Stimulated activated CD4-positive, alpha-beta T cell treated with anti-CD3 and anti-CD28 coated beads, TNF-alpha, amount 100 ng/mL, for 1 hour (primary cell): ENCODE measurements at places on chromosomes 12 and 14.

GRCh38 chr14:64706593-64707193, 2.5 kb downstream of the PLEKHG3 start:
- DNase-seq = no peak

- DNase-seq = no peak
These were observed 690.3 kb downstream of the AACS start for GRCh38 chr12:125755512-125755911.

DNA sequence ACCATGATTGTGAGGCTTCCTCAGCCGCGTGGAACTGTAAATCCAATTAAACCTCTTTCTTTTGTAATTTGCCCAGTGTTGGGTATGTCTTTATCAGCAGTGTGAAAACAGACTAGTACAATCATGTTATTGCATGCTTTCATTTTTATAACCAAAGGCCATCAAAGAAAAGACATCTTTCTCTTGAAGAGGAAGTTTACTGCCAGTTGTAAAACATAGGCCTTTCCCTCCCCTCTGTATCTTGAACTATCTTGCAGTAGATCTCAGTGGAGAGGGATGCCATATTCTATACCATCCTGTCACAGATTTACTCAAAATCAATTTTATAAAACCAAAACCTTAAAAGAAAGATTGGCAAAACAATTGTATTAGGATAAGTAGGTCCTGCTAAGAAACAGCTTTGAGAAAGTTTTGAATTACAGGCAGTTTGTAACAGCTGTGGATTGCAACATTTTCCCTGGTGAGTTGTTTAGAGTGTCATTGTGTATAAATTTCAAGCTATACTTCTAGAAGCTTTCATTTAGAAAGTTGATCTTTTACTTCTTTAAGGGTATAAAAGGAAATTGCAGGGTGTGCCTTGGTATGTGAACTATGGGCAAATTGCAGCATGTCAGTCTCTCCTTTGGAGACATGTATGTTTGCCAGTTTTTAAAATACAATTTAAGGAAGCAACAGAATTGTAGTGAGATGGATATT, 128.0 kb downstream of the ATP23 start:
- no peak for DNase-seq

DNA sequence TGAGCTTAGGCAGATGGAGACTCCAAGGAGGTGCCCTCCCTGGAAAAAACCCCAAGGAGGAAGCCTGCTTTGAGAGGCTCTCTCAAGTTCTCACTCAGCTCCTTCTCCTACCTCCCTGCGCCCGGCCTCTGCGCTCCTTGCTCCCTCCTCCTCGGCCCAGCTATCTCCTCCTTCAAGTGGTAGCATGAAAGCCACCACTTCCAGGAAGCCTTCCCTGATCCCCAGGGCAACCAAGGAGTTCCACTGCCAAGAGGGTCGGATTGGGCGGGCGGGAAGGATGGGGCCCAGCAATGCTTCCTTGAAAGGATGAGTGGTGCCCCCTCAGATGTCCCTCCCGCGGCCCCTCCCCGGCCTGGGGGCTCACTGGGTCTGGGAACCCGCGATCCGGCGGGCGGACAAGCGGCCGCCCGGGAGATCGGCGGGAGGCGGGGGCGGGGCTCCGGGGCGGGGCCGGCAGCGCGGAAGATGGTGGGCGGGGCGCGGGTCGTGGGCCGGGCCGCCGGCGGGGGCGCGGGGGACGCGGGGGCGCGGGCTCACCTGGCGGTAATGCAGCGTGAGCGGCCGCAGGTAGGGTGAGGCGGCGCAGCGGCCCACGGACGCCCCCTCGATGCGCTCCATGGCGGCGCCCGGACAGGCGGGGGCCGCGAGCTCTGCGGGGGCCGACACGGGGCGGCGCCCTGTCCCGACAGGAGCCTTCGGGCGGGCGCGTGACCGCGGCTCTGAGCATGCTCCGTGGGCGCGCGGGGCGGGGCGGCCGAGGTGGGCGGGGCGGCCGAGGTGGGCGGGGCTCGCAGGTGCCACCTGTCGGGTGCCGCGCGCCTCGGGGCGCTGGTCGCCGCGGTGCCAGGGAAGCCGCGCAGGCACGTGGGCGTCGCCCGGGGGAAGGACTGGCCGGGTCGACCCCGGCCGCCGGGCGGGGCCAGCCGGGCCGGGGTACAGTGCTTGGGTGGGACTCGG, at the start of gene NUDT14:
NUDT14 (minus strand) TSS at position 721 of the 957 bp plus-strand sequence; CDS start at position 618, 103 bp downstream.
- DNase-seq = peak; percentile 84

DNA sequence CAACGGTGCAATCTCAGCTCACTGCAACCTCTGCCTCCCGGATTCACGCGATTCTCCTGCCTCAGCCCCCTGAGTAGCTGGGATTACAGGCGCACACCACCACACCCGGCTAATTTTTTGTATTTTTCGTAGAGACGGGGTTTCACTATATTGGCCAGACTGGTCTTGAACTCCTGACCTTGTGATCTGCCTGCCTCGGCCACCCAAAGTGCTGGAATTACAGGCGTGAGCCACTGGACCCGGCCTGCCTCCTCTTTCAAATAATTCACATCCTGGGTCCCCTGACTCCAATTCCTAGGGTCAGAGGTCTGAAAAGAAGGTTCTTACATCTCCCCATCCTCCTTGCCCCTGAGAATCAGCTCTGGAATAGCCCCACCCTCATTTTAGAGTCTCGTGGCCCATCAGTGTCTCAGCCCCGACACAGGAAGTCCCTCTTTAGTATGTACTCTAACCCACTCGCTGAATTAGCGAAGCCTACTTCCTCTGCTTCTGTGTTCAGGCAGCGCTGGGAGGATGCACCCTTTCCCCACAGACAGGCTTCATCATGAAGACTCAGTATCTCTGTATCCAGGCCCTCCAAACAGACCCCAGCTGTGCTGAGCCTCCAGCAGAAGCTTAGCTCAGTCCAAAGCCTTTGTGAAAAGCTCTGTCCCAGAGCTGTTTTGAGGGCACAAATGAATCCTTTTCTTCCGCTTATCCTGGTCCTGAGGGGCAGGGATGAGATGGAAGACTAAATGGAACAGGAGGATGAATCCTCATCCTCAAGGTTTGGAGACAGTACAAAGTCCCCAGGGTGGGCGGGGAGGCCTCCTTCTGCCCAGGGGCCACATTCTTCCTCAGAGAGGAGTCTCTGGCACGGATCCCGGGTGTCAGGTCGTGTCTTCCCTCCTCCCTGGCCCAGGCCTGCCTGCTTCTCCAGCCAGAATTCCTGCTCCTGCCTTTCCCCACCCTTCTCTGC, 3.5 kb downstream of the LPAR5 start:
- DNase-seq = no peak

- DNase-seq = no peak
These were observed 107.4 kb downstream of the SLC25A47 start for GRCh38 chr14:100430571-100430970.

- no peak for DNase-seq
These were observed 974.5 kb upstream of the FLRT2 start for GRCh38 chr14:84555493-84555892.

- no peak for DNase-seq
These were observed 907.2 kb downstream of the LRFN5 start for GRCh38 chr14:42513837-42514236.

DNA sequence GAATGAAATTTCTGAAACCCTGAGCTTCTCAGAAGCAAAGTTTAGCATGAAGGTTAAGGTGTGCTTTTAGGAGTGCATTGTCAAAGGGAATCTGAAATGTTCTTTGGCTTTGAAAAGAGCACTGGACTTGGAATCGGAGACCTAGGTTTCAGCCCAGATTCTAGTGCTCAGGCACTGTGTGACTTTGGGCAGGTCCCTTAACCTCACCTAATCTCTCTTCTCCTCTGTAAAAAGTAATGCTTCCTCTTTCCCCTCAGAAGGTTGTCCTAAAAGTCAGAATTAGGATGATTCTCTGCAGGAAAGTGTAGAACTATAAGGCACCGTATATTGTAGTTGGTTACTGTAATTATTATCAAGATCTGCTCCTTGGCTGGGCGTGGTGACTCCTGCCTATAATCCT, 38.0 kb upstream of the ELK3 start:
- DNase-seq = no peak

DNA sequence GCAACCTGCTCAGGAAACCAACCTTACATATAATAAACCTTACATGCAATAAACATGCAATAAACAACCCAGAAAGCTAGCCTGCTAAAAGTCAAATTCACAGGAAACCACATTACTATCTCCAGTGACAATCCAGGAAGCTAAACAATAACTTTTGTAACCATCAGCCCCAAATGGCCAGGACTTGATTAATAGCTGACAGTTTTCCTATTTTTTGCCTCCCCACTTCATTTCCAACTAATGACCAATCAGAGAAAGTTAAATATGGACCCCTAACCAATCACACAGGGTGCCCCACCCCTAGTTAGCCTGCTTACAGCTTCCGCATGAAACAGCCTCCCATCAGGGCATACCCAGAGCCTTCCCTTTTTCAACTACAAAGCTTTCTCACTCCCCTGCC, 152.2 kb upstream of the LMNTD1 start:
- no peak for DNase-seq

DNA sequence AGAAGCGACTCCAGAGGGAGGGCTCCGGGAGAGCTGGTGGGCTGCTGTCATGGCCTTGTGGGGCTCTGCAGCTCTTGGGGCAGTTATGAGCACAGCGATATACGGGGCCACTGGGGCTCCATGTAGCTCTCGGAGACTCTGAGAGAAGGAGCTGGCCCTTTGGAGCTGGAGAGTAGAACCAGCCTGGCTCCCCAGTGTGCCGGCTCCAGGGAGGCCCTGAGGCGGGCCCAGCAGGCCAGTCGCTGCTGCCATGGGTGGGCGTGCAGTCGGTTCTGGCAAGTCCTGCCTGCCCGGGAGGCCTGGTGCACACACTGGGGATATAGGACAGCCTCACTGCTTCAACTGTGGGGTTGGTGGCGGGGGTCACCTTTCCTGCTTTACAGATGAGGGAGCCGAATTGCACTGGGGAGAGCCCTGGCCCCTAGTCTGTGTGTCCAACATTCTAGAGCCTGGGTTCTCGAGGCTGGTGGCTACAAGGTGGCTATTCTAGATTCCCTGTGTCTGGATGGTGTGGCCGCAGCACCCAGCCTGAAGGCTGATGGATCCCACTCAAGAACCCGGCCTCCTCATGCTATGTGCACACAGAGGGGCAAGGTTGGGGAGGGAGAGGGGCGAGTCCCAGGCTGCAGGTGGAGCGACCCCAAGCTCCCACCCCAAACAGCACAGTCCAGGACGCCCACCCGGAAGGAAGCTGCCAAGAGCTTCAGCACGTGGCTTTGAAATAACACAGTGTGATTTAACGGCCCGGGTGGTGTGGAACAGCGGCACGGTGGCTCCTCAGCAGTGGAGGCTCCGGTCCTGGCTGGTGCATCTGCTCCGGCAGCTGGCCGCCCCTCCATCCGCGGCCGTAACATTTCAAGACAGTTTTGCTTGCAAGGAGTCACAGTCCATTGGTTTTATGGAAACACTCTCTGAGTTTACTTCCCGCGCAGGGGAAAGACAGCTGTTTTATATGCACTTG, 188.3 kb upstream of the C14orf180 start:
- no peak for DNase-seq

- DNase-seq = no peak
These were observed at the start of gene SAMD4A for GRCh38 chr14:54566410-54567223. Gene SAMD4A (plus strand): TSS chr14:54567128. CDS start chr14:54567917, 789 bp downstream.

- DNase-seq = peak; percentile 20
These were observed at the start of gene IFI27L2 for GRCh38 chr14:94129111-94129757. Gene IFI27L2 (minus strand): TSS chr14:94129604. CDS start chr14:94129564, 40 bp downstream.

DNA sequence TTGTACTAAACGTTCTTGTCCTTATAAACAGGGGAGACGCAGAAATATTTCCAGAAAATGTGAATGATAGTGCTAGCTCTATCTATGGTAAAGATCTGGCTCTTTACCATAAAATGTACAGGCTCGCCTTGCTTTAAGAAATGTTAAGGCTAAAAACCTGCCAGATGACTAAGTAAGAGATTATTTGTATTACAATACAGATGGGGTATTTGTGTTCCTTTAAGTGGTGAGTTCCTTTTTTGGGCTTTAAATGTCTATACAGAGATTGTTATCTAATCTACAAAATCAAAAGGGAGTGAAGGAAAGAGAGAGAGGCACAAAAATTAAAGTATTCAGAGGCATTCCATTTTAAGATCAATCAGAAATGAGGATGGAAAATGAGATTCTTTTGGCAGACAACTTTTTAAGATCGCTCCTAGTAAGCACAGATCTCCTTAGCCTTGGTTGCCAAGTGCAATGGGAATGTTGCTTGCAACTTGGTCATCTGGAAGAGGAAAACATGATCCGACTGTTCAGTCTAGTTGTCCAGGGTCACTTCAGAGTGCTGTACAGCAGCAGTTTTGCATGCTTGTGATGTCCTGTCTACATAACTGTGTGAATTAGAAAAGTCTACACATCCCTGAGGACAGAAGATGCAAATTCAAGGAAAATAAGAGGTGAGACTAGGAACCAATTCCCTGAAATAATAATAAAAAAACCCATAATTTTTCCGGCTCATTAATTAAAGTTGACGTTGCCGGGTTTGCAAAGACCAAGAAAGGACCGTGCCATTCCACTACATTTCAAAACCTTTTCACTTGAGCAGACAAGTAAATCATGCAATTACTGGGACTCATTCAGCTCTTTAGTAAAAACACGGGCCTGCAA, 380.8 kb downstream of the EGLN3 start:
- DNase-seq = no peak

GRCh38 chr12:104748790-104749189, 209.3 kb downstream of the SLC41A2 start:
- no peak for DNase-seq

- no peak for DNase-seq
These were observed 39.5 kb downstream of the SCARB1 start for GRCh38 chr12:124824195-124824594.

GRCh38 chr12:116708826-116709756, 28.8 kb downstream of the SPRING1 start:
- no peak for DNase-seq

DNA sequence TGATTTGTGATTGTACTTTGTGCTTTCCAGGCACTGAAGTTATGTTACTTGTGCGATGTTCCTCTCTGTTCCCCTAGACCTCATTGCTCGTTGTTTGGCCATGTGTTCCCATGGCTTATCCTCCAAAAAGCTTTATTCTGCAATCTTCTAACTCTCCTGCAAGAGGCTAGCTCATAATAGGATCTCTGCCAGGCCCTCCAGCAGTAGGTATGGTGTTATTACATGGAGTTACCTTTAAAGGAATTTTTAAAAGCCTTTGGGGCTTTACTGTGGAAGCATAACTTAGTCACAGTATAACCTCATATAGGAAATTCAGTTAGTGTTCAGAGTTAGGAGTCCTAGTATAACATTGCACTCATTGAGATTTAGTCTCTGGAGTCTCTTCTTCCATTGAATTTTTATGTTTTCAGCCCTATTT, 292.3 kb downstream of the RAD51B start:
- no peak for DNase-seq

DNA sequence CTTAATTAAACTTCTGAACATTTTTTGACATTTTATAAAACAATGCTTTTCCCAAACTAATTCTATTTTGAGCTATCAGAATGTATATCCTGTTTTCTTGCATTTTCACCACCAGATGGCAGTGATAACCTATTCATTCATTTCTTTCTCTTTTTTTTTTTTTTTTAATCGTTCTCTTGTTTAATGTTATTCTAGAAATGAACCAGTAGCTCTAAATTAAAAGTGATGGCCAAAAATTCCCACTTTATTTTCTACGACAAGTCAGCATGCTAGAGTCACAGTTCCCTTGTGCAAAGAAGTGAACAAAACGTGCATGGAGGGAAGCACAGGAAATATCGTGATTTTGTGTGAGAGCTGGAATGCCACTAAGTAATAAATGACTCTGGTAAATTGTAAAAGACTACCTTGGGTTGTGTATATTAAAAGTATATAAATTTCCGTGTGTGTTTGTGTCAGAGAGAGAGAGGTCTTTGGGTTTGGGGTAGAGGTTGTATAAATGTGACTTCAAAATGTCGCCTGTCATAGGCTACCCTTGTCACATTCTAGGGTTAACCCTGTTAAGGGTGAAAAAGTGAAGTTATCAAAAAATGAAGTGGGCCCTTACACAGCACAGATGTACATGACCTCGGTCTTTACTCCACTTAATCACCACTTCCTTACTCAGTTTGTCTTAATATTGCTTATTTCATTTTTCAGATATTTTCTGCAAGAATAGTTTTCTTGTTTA, 40.4 kb upstream of the LDHB start:
- no peak for DNase-seq
